ENCODE measurements at places on chromosomes 13 and 19.

- no peak for DNase-seq
Measured at GRCh38 chr19:38425222-38425809, 703 bp downstream of the RASGRP4 start.

- DNase-seq, result no peak
Measured at GRCh38 chr13:43243711-43244110, 220.3 kb downstream of the DNAJC15 start.

GRCh38 chr13:27168086-27168485 lies 3.5 kb downstream of the USP12 start:
- DNase-seq, result no peak

DNA sequence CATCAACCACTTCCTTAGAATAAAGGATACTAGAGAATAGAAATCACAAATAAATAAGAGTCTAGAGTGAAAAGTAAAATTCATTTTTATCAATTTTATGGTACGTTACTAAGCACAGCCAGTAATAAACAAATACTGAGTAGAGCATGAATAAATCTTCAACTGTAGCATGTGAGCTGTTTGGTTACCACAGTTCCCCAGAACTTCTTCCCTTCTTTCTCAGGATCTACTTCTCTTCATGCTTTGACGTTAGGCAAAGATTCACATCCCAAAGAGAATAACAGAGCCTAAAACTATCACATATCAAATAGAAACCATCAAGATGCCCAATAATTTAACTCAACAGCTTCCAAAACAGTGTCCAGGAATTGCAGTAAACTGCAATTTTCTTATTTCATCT lies 7.4 kb downstream of the RUBCNL start:
- no peak for DNase-seq

DNA sequence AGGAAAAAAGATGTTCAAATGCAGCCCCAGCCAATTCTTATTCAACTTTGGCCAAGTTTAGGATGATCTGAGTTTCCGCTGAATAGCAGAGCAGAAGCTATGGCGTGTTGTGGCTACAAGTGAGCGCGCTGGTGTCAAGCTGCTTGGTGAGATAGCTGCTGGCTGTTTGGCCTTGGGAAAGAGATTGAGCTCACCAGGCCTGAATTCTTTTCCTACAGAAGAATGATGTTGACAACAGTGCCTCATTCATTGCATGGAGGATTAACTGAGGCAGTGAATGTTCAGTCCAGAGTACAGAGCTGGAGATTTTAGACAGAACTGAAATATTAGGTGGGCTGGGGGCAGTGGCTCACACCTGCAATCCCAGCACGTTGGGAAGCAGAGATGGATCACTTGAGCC lies 31.5 kb upstream of the MAP3K10 start:
- no peak for DNase-seq

DNA sequence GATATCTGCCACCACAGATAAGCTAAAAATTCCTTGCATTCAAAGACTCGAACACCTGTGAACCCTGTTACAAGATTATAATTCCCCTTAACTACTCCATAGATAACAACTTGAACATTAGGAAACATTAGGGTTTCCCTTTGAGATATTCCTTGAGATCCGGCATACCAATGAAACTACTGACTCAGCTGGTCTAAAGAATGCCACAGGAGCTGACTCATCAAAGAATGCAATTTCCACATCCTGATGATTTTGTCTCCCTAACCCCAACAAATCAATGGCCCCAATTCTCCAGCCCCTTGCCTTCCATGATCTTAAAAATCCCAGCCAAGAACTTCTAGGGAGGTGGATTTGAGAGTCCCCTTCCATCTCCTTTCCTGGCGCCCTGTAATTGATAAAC lies 35.6 kb upstream of the ZNF599 start:
- no peak for DNase-seq

- DNase-seq, result no peak
Measured at GRCh38 chr19:48466561-48467325, 2.4 kb upstream of the CYTH2 start.

DNA sequence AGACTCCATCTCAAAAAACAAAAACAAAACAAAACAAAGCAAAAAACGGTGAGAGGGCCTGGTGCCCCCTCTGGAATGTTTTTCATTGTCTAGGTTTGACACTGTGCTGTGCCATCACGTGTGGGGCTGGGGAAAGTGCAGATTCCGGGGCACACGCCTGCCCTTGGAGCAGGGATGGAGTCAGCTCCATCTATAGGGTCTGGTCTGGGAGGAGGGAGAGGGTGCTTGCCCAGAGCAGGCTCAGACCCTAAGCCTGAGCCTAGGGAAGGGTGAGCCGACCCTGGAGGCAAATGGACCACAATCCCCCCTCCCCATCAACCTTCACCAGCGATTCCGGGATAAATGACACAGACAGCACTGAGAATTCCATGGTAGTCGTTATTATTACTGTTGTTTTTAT lies 10.9 kb upstream of the ZBTB32 start:
- no peak for DNase-seq

- DNase-seq, result no peak
Measured at GRCh38 chr13:30301827-30302226, 5.5 kb downstream of the KATNAL1 start.

- DNase-seq, result no peak
Measured at GRCh38 chr13:33087091-33087490, 70.9 kb downstream of the KL start.

GRCh38 chr19:4556597-4557127 lies 2.8 kb downstream of the SEMA6B start:
- no peak for DNase-seq

- no peak for DNase-seq
Measured at GRCh38 chr19:5575590-5575989, 7.8 kb upstream of the TINCR start.

- DNase-seq, result no peak
Measured at GRCh38 chr19:6379744-6380143, 4.0 kb upstream of the PSPN start.

DNA sequence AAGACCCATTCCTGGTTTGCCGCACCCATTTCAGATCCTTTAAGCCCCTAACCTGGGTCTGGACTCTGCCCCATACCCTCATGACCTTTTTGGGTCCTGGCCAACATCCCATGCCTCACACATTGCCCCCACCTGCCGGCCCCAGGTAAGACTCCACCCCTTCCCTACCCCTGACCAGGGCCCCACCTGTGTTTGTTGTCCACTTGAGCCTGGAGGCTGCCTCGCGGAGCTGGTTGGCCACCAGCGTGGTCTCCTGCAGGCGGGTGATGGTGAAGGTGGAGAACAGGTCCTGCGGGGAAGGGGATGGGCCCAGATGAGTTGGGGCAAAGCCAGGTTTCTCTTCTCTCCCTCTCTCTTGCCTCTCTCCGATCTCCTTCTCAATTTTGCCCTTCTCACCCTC lies 19.5 kb downstream of the MAN2B1 start:
- DNase-seq, result no peak

GRCh38 chr13:26184791-26185250 lies 37.3 kb downstream of the RNF6 start:
- peak; percentile 27 for DNase-seq

GRCh38 chr13:63455938-63456337 lies 2040.3 kb upstream of the PCDH20 start:
- no peak for DNase-seq

DNA sequence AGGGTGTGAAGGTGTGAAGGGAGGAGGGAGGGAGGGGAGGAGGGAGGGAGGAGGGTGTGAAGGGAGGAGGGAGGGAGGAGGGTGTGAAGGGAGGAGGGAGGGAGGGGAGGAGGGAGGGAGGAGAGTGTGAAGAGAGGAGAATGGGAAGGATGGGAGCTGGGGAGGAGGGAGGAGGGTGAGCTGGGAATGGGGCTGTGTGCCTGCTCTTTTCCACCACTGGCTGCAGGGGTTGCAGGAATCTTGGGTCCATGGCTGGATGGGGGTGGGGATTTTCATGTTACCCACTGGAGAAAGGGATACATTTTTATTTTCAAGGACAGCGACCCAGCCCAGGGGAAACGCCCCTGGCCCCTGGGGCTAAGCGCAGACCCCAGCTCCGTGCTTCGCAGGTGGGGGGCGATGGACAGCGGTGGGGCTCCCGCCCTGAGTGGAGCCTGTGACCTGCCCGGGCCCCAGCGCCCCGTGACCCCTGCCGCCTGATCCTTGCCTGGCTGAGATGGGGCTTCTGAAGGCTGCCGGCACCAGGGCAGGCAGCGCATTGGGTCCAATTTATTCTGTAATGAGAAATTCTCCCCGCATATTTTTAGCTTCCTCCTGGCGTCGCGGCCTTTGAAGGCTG lies 3.0 kb upstream of the EFNA2 start:
- no peak for DNase-seq

DNA sequence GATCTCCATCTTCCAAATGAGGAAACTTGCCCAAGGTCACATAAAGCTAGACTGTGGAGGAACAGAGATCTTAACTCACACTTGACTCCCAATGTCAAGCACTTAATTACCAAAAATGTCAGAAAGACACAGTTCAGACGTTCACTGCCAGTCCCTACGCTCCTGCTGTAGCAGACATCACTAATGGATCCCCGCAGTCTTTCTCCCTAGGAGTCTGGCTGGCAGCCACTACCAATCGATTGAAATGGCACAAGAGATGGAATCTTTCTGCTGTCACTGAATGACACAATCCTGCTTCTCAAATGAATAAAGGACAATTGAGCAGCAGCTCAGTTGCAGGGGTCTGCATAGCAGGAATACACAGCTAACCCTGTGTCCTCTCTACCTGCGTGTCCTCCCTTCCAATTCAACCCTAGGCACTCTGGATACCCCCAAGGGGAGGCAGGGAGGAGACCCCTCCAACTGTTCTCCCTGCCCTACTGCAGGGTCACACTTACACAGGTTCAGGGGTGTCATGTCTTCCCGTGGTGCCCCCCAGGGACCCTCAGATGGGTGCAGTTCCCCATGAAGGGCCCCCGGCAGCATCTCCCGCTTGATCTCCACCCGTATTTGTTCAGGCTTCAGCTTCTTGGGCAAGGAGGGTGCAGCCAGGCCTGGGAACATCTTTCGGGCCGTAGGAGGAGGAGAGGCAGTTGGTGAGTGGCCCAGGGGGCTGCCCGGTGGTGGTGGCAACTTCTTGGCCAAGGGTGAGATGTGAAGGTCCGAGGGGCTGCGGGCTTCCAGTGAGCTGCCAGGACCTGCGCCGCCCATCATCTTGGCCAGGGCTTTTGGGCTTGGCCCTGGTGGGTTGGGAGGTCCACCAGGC lies 7.9 kb upstream of the AKAP8L start:
- DNase-seq, result no peak

- no peak for DNase-seq
Measured at GRCh38 chr13:48567515-48568369, 34.9 kb upstream of the RCBTB2 start.

DNA sequence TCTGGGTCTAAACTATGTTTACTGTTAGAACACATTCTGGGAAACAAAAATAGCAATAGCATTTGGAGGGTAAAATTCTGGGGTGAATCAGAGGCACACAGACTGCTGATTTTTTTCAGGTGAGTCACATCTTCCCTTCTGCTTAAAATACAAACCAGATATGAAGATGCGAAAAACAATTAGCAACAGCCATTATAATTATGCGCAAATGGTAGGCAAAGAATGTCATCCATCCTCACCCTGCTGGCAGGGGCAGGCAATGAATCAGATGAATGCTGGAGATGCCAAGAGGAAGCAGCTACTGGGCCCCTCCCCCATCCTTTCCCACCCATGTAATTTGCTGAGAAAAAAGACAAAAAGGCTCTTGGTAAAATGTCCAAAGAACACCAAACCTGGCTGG lies 282.9 kb downstream of the KLF5 start:
- DNase-seq, result no peak

Measured in activated CD4-positive, alpha-beta T cell treated with anti-CD3 and anti-CD28 coated beads, Interleukin-2, amount 50 U/mL, for 24 hours (primary cell).